ENCODE measurements at places on chromosomes 4 and X.

DNA sequence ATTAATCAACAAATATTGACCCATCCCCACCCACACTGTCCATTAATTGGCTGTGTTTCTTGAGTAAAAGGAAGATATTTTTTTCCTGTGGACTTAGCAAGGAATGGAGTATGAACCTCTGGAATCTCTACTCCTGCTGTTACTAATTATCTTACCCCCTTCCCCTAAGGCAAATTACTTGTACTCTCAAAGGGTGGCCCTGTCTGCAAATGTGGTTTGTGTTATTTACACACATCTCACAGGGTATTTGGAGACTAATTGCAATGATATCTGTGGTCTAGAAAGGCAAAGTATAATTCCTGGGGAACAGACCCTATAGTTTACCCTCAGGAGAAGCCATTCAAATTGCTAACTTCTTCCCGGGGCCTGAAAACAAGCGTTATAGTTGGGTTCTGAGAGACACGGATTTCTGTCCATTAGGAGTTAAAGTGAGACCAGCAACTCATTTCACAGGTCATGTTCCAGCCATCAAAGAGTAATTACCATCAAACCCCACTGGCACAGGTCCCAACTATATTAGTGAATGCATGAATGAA lies 133.0 kb upstream of the RASGEF1B start:
- no peak for DNase-seq

GRCh38 chr4:153260553-153261300 lies 56.5 kb downstream of the TRIM2 start:
- no peak for DNase-seq

- DNase-seq = no peak
Measured at GRCh38 chrX:132594129-132594528, 105.3 kb upstream of the MBNL3 start.

GRCh38 chr4:143986180-143986579 lies 33.0 kb downstream of the GYPB start:
- no peak for DNase-seq

Data from stimulated activated CD4-positive, alpha-beta T cell treated with anti-CD3 and anti-CD28 coated beads, Interleukin-12 subunit alpha, Interleukin-12 subunit beta, amount 100 ng/mL, for 4 hours (primary cell).